ENCODE measurements at places on chromosomes 6 and 20.

DNA sequence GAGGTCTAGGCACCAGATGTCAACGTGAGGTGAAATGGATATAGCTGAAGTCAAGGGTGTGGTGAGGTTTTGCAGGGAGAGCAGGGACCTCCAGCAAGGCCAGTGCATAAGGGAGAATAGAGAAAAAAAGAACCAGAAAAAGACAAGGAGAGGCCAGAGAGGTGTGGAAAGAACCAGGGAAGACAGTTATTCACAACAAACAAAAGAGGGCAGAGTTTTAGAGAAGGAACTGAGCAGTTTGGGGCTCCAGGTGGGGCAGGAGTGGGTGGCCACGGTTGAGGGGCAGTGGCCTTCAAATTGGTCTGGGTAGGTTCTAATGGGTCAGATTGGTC is 11.6 kb upstream of the NQO2 start:
- no peak for DNase-seq

DNA sequence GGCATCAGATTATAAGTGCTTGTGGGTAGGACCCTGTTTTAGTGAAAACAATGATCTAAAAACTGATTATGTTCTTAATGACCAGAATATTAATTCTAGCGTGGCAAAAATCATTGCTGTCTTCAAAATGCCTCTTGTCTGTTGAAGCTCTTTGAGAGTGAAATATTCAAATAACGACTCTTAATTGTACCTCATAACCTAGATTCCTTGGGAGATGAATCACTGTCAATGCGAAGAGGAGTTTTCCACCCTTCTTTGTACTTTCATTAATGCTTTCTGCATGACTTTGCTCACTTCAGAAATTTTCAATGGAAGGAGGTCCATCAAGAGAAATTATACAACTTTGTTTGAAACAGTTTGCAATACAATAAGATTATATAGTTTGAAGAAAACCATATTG is 71.5 kb downstream of the CRYBG1 start:
- DNase-seq: peak; percentile 80

- DNase-seq: no peak
Observed at GRCh38 chr6:170554796-170555137, 598 bp downstream of the TBP start.

DNA sequence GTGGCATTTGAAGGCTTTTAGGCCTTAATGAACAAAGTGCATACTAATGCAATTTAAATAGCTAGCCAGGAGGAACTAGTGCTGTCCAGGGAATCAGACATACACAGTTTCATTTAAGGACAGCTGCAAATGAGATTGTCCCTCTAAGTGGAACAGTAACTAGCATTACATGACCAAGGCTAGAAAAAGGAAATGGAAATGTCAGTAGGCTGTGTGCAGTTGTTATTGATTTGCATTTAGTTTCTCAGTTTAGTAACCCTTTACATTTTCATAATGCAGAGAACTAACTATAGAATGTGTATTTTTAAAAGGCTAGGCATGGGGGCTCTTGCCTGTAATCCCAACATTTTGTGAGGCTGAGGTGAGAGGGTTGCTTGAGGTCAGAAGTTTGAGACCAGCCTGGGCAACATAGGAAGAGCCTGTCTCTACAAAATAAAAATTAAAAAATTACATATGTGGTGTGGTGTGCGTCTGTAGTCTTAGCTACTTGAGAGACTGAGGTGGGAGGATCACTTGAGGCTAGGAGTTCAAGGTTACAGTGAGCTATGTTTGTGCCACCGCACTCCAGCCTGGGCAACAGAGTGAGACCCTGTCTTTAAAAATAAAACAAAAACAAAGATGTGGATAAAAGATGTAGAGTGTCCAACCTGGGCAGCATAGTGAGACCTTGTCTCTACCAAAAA is 468.0 kb downstream of the UTRN start:
- DNase-seq: no peak

- no peak for DNase-seq
Observed at GRCh38 chr6:135853986-135854385, 2.5 kb downstream of the PDE7B start.

DNA sequence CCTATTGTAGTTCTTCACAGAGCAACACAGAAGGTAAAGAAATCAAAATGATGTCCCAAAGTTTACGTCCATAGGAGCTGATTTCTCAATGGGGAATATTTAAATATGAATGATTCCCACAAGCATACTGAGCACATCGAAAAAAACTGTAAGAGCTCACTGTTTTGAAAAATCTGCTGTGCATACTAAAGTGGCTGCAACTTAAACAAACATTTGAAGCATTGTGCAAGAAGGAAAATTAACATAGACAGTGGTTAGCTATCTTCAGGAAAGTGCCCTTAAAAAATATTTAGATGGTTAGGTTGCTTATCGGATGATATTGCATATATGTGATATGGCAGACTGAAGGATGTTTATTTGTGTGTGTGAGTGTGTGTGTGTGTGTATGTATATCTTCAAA is 747.6 kb downstream of the RFPL4B start:
- DNase-seq: no peak

- DNase-seq: peak; percentile 4
Observed at GRCh38 chr20:2236256-2236655, 59.5 kb upstream of the TGM3 start.

DNA sequence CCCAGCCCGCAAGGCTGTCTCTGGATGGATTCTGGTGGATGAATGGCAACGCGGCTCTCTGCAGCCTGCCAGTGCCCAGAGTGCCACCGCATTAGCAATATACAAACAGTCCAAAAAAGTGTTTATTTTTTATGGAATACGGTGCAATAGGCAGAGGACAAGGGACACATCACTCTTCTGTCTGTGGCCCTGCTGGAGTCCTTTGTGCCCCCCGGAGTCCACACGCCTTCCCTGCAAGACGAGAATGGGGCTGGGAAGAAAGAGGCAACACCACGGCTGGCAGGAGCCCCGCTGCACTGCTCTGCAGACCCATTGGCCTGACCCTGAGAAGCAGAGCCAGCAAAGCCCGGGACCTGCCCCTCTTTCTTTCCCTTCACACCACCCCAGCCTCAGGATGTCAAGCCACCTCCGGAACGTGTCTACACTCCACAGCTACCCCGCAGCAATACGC is 196.3 kb downstream of the SYNDIG1 start:
- no peak for DNase-seq

DNA sequence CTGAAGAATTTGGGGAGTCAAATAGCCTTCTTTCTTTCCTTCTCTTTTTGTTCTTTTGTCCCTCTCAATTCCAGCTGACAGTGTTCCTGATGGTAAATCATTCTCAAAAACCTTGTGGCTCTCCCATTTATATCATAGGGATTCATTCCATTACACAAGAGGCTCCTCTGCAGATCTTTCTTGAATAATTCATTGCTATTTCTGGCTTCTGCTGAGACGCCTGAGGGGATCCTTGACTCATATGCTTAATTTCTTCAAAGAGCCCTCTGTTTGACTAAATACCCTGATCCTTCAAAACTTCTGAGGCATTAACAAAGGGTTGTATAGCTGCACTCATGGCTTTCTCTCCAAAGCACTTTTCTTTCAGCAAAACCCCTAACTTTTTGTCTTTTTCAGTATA is 289.3 kb downstream of the FARS2 start:
- DNase-seq: no peak

DNA sequence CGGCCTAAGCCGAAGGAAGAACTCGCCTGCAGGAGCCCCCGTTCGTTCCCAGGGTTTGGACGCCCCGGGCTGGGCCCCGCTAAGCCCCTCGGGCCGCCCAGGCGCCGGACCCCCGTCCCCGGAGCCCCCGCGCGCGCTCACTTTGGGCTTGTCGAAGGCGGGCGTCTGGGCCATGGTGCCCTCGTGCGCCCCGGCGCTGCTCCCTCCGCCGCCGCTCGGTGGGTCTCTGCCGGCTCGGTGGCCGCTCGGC is 140 bp downstream of the ADA start:
- DNase-seq: no peak

DNA sequence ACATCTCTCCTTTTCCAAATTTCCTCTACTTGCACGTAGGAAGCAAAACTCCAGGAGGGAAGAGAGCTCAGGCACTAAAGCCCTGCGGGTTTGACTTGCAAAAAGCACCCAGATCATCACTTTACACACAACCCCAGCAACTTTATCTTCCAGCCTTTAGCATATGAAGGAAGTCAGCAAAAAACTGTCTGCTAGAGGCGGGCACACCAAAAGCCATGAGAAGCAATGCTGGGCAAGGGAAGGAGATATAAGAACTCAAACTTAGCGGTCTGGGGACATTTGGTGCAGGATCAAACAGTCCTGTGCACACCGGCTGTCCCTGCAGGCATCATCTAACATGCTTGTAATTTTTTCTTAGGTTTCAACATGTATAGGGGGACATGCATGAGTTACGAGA is 113.3 kb downstream of the JPH2 start:
- no peak for DNase-seq

DNA sequence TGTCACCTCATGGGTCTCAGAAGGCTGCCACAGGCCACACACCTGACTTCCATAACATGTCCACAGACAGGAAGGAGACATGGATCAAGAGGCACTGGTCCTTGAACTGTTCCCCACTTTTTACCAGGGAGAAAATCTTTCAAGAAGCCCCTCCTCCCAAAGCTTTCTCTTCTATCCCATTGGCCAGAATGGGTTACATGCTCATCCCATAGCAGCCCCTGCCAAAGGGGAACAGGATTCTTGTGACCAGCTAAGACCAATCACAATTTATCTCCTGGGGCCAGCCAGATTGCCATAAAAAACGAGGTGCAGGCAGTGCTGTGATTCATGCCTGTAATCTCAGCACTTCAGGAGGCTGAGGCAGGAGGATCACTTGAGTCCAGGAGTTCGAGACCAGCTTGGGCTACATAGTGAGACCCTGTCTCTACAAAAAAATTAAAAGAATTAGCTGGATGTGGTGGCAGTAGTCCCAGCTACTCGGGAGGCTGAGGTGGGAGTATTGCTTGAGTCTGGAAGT is 59.4 kb downstream of the TMEM242 start:
- DNase-seq: no peak

- DNase-seq: peak; percentile 87
Observed at GRCh38 chr6:112203577-112204349, 50.6 kb downstream of the LAMA4 start.

GRCh38 chr6:95431637-95432228 is 145.6 kb upstream of the MANEA start:
- peak; percentile 3 for DNase-seq

DNA sequence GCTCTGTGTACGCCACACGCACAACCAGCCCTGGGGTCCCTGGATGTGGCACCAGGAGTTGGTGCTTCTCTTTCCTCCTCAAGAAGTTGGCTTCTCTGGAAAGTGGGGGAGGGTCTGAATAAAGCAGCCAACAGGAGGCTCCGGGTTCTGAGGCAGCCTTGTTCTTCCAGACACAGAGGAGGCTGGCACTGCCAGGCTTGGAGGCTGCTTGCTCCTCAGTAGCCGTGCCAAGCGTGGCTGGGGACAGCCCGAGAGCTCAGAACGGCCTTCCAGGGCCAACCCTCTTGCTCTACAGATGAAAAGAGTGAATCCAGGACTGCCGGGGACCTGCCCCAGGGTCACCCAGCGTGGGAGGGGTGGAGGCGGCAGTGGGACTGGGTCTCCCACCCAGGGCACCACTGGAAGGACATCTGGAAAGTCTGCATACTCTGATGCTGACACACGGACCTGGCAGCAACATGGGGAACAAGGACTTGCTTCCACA is 70.4 kb downstream of the SLC22A23 start:
- DNase-seq: no peak

DNA sequence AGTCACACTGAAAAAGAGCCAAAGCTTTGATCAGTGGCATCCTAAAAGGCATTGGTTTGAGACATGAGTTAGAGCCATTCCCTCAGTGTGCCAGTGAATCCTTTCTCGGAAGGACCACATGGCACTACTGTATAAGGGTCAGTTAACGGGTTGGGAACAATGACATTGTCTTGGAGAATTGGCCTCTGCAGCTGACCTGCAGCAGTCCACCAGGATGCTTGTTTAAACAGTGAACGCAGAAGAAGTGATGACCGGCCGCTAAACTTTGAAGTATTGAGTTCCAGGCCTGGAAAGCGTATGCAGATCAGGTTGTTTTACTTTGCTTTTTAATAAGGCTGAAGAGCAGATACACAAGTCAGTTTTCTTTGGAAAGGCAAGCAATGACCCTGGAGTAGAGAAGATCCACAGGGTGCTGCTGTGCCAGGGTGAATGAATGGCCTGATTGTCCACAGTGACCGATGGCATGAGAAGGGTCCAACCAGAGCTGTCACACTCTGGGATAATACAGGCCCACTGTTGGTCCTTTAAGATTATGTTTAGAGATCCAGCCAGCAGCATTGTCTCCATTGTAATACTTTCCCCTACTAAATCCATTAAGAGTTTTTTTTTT is 57.8 kb downstream of the GMPR start:
- no peak for DNase-seq

- DNase-seq: peak; percentile 24
Observed at GRCh38 chr20:16476032-16476431, 97.2 kb downstream of the KIF16B start.

GRCh38 chr6:154824076-154824475 is 90.9 kb downstream of the SCAF8 start:
- no peak for DNase-seq

DNA sequence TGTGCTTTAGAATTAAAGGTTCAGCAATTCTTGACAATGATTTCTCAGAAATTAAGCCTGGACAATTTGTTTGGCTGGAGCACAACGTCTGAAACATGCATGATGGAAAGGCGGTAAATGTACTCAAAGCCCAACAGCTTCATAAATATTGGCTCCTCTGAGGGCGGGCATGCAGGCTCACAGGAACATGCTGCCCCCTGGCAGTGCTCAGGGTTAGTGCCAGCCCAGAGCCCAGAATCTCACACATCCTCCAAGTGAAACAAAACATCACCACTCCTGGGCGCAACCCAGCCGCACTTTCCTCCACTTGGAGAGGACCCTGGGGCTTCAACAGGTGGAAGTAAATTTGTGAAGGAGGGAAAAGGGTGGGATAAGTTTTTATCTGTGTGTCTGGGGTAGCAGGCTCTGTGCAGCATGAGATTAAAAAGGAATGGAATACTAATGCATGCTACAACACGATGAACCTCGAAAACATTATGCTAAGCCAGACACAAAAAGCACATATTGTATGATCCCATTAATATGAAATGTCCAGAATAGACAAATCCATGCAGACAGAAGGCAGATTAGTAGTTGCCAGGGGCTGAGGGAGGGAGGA is 54.1 kb upstream of the PTPRT start:
- DNase-seq: no peak

DNA sequence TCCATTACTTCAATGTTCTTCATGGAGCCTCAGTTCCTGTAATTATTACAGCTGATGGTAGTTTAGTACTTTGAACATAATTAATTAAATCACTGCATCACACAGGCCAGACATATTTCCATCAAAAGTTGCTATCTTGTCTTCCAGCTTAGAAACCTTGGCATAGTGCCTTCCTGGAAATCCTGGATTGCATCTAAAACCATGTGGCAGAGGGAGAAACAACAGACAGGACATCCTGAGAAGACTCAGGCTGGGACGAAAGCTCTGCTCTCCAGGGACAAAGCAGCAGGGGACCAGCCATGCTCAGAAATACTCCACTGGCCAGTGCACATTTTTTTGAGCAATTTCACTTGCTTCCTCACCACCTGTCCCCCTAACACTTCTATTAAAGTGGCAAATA is 55.3 kb downstream of the TBX18 start:
- DNase-seq: no peak

DNA sequence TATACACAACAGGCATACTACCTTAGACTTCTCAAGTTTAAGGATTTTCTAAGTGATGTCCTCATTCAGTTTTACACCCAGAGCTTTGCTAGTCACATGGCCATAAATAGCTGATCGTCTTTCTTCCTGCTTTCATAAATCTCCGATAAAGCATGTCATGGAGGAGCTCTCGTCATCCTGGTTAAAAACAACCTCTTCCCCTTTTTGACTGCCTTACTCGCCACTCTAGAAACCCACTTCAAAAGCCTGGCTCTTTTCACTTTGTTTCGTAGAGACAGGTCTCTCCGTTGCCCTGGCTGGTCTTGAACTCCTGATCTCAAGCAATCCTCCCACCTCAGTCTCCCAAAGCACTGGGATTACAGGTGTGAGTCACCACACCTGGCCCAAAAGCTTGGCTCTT is 67.0 kb upstream of the SMIM29 start:
- no peak for DNase-seq

Measured in kidney glomerular epithelial cell (primary cell).